ENCODE measurements at places on chromosomes 11 and 22. TPM values are rescaled to one million over a fixed set of nuclear protein-coding genes. Genes with fewer than 3 reads are reported as not detected.
A peak's percentile ranks its signal among the peaks of the same experiment; 100 is the strongest.

MMP7 gene
- 0.51 TPM for total RNA-seq

FAR1 gene
- 70.5 TPM for total RNA-seq

SMTNL1 gene
- not detected for total RNA-seq

CCDC73 gene
- not detected for total RNA-seq

GRCh38 chr11:5298451-5298850 is 3.3 kb downstream of the OR51B4 start:
- no peaks in the 10 kb centered on the region for H3K36me3 ChIP-seq
- H3K4me3 ChIP-seq: no peak overlapping the region
- H3K27me3 ChIP-seq: peaks cover 14% of the 10 kb centered on the region
- DNase-seq: no peak
- H3K27ac ChIP-seq: no peak overlapping the region
- no peaks in the 10 kb centered on the region for H3K4me1 ChIP-seq

- peaks cover 28% of the 10 kb centered on the region for H3K27me3 ChIP-seq
- DNase-seq: no peak
- H3K4me3 ChIP-seq: no peak overlapping the region
- H3K36me3 ChIP-seq: no peaks in the 10 kb centered on the region
- H3K27ac ChIP-seq: no peak overlapping the region
- H3K4me1 ChIP-seq: peaks cover 8% of the 10 kb centered on the region
Observed at GRCh38 chr22:45976254-45977002, 534 bp downstream of the WNT7B start.

GRCh38 chr11:108734956-108735559 is 70.2 kb downstream of the DDX10 start:
- H3K27me3 ChIP-seq: no peaks in the 10 kb centered on the region
- H3K27ac ChIP-seq: no peak overlapping the region
- no peak for DNase-seq
- no peak overlapping the region for H3K4me3 ChIP-seq
- H3K4me1 ChIP-seq: peaks cover 30% of the 10 kb centered on the region

DNA sequence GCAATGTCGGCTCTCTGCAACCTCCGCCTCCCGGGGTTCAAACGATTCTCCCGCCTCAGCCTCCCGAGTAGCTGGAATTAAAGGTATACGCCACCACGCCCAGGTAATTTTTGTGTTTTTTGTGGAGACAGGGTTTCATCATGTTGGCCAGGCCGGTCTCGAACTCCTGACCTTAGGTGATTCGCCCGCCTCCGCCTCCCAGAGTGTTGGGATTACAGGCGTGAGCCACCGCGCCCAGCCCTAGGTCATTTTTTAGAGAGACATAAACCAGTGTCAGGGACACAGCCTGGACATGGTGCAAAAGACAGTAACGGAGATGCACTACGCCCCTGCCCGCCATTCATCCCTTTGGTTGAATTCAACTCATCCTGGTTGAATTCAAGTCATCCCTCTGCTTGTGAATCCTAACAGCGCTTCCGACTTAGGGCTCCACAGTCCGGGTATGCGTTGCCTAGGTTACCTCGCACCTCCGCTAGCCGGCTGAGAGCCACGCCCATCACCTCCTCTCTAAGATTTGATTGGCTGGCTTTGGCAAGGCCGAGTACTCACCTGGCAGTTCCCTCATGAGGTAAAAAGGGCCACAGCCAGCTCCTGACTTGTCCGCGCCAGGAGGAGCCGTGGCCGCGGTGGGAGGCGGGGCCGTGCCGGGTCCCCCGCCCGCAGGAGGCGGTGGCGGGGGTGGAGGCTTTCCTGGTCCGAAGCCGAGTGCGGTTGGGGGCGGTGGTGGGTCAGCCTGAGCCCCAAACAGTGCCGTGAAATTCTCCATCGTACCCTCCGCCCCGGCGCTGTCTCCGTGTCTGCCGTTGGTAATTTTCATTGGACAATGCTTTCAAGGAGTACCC is at the start of gene MED19:
MED19 (minus strand) TSS at position 802 of the 842 bp plus-strand sequence; CDS start at position 766, 36 bp downstream.
- peaks cover 38% of the 10 kb centered on the region for H3K4me1 ChIP-seq
- H3K27ac ChIP-seq: peak within 1 kb of the TSS; percentile 97
- peak within 1 kb of the TSS; percentile 98 for H3K4me3 ChIP-seq
- peaks cover 2% of the 10 kb centered on the region for H3K36me3 ChIP-seq
- no peaks in the 10 kb centered on the region for H3K27me3 ChIP-seq

- H3K4me1 ChIP-seq: no peaks in the 10 kb centered on the region
- no peak for DNase-seq
- H3K36me3 ChIP-seq: no peaks in the 10 kb centered on the region
- H3K27me3 ChIP-seq: peaks cover 48% of the 10 kb centered on the region
Observed at GRCh38 chr11:113908098-113908497, 3.5 kb downstream of the HTR3B start.

- no peak overlapping the region for H3K4me3 ChIP-seq
- H3K4me1 ChIP-seq: peaks cover 40% of the 10 kb centered on the region
- no peak for DNase-seq
- H3K27me3 ChIP-seq: no peaks in the 10 kb centered on the region
- H3K27ac ChIP-seq: peak overlapping the region; percentile 92
- H3K36me3 ChIP-seq: peaks cover 2% of the 10 kb centered on the region
Observed at GRCh38 chr11:35098855-35099254, 40.1 kb upstream of the CD44 start.

DNA sequence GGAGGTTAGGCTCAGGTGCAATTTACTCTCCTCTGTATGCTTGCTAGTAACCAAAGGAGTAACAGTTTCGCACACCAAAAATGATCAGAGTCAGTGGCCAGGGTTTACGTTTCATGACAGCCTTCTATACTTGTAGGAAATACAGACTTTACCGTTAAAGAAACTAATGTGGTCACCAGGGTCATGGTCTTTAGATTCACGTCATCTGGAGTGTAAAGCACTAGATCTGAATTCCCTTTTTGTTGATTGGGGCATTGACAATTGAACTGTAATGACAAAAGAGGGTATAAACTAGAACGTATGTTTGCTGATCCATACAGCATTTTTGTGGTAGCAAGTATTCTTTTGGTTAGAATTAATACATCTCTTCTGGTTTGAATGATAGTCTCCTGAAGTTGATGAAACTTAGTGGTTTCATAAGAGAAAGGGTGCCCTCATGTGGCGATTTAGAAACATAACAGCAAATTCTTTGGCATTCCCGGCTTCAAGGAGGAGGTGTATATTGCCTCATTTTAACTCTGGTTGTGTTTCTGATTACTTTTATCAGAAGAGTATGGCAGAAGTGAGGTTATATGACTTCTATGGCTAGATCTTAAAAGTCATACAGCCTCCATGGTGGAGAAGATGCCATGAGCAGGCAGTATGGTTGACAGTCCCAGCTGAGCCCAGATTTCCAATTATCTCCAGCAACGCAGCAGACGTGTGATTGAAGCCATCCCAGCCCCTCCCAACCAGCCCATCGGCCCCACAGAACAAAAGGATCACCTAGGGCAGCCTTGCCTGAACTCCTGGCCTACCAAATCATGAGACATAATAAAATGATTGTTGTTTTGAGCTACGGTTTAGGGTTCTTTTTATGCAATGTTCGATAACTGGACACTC is 35.1 kb downstream of the MMP7 start:
- no peak for DNase-seq
- H3K27ac ChIP-seq: no peak overlapping the region
- H3K36me3 ChIP-seq: no peaks in the 10 kb centered on the region
- peaks cover 13% of the 10 kb centered on the region for H3K4me1 ChIP-seq
